ENCODE measurements at places on chromosomes 2 and 18.

GRCh38 chr2:46780411-46780800, 135.2 kb downstream of the MCFD2 start:
- DNase-seq, result no peak

- DNase-seq, result no peak
These were observed 478 bp downstream of the CLHC1 start for GRCh38 chr2:55231546-55232083.

GRCh38 chr2:67922080-67922785, 140.6 kb downstream of the C1D start:
- DNase-seq, result no peak

DNA sequence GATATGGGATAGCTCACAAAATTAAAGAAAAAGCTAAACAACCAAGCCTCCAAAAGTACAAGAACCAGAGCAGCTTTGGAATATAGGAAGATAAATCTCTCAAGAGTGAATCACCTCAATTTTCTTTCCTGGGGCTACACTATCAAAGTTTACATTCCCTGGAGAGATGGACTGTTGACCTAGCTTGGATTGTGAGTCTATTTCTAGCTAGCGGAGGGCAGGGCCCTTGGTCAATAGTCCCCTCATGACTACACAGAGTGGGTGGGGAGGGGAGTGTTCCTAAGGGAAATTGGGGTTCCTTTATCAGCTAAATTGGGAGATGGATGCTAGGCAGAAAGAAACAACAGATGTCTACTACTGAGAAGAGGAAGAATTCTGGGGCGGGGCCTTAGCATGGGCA, 29.9 kb upstream of the EIF2AK3 start:
- DNase-seq, result no peak

- DNase-seq, result no peak
These were observed 65.9 kb upstream of the TMEM200C start for GRCh38 chr18:5961097-5961827.

- DNase-seq, result no peak
These were observed 94.4 kb upstream of the ASAP2 start for GRCh38 chr2:9112079-9112721.

- DNase-seq, result no peak
These were observed 33.2 kb downstream of the ITGAV start for GRCh38 chr2:186623084-186623483.

Measured in substantia nigra (tissue), 51 donors.